ENCODE measurements at places on chromosomes 6 and 20. TPM values are rescaled to one million over a fixed set of nuclear protein-coding genes. Genes with fewer than 3 reads are reported as not detected.

BTN2A1 gene
- 15.7 TPM for total RNA-seq

CGA gene
- not detected for total RNA-seq

ADAM33 gene
- total RNA-seq, result 3.0 TPM

EYA4 gene
- 24.2 TPM for total RNA-seq

DNA sequence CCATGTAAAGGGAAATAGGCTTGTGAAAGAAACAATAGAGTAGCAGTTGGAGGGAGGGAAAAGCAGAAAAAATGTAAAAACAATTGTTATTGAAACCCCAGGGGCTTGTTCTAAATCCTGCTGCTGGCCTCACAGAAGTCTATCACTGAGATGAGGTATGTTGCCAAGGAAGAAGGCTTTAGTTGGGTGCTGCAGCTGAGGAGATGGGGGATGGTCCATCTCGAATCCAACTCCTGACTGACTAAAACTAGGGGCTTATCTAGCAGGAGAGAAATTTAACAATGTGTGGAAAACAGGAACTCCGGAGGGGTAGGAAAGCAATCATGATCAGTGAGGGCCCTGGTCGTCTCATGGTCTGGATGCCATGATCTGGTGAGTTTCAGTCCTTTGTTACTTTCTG lies 225.0 kb upstream of the EXOC2 start:
- DNase-seq, result no peak

DNA sequence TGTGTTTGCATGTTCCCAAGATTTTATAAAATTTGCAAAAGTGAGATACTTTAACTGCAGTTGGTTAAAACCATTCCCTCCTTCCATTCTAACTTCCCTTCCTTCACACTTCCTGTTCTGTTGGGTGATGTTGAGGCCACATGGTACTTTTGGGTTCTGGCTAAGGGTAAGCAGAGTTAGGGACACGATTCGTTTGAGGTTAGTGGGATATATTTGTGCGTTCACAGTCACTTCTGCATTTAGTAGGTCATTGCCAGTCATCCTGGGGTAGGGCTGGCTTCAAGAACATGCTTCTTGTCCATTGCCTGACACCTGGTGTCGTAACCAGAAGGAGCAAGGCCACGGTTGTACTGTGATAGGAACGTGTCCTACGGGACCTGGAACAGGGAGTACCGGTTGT lies 340.1 kb downstream of the ZFAND3 start:
- DNase-seq, result no peak

DNA sequence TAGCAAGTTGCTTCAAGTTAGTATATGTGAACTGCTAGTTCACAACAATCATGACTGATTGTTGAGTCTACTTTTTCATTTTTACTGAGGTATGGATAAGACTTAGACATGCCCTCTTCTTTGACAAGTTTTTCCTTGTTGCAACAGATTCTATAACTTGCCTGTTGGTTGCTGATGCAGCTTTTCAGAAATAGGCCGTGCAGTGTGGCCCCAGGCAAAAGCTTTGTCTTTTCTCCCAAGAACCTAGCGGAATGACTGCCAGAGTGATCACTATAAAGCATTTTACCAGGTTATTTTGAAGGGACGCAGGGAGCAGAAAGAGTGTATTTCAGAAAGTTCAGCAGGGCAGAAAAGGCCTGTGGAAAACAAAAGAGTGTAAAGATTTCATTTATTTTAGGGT lies 16.0 kb downstream of the HECA start:
- no peak for DNase-seq

- no peak for DNase-seq
Measured at GRCh38 chr6:108133594-108134179, 32.1 kb upstream of the NR2E1 start.

DNA sequence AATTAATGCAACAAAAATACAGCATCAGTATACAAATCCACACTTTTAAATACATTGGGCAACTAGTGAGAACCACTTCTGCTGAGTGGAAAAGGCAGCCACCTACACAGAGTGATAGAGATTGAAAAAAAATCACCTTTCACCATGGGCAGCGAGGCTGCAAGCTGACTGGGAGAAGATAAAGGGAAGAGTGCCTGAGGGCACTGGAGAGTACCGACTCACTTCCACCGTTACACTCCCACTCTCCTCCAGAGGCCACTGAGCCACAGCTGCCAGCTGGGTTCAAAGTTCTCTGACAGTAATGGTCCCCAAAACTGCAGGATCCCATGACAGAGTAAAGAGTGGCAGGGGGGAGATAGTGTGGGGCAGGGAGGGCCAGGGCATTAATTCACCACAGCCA lies 24.1 kb downstream of the PXT1 start:
- DNase-seq, result no peak

Measured in cardiac septum (tissue), 1 donor.